NCI-H1105 treated with DMSO at 0.1 percent for 48 hours (cell line): ENCODE measurements at places on chromosomes 11 and 22.

GRCh38 chr22:20214853-20215252 lies 53.3 kb downstream of the RTN4R start:
- DNase-seq: no peak

- no peak for DNase-seq
Observed at GRCh38 chr11:20160425-20161229, at the start of gene DBX1. Gene DBX1 (minus strand): TSS chr11:20160475. CDS start chr11:20160324, 151 bp downstream.

DNA sequence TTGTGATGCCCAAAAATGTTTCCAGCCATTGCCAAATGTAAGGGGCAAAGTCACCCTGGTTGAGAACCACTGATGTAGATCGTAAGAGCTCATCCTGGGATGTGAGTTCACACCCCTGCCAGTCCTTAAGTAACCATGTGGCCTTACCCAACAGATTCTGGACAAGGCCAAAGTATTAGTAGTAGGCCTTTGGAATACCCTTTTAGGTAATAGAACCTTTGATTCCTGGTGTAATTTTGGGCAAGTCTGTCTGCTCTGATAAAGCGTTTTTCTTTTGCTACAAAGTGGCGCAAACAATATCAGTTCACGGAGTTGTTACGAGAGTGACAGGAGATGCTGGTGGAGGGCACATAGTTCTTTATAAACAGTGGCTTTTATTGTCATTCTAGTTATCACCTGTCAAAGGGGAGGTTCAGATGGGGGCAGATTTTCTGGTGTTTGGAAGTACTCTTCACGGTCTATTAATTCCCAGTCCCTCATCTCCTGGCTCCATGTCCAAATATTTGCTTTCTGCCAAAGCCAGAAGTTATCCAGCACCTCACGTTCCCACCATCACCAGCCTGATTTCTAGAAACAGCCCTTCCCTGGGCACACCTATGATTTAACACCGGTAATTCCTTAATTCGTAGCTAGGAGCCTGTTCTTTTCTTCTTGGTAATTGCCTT lies 73.8 kb upstream of the CRYBB3 start:
- peak; percentile 85 for DNase-seq

DNA sequence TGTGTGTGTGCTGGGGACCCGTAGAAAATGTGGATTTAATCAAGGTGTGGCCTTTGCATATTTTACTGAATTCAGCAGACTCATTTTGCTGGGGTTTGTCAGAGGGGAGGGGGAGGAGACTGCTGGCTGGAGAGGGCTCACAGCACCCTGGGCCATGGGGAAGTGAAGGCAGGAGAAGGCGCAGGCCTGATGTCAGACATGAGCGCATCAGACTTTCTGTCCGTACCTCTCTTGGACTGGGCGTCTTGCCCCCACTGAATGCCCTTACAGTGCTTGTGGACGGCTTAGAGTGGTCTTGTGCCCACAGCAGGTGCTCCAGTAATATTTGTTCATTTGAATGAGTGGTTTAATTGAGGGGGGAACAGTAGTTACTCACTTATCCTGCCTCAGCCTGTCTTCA lies 75.2 kb downstream of the TEAD1 start:
- DNase-seq: peak; percentile 90

GRCh38 chr22:46250783-46251125 lies 661 bp upstream of the CDPF1 start:
- DNase-seq: no peak

DNA sequence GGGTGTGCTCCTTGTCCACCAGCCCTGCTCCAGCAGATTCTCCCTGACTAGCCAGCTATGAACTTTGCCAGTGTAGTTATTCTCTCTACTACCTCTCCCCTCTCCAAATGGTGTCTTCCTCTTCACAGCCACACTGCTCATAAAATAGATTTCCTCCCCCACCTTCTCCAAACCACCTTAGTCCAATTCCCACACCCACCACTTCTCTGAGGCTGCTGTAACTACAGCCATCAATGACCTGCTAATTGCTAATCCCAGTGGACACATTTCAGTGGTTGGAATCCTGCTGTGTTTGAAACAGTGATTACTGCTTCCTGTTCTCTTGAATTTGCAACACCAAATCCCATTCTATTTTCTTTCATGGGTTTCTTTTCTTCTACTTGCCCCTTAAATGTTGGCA lies 23.4 kb downstream of the SYT9 start:
- no peak for DNase-seq

DNA sequence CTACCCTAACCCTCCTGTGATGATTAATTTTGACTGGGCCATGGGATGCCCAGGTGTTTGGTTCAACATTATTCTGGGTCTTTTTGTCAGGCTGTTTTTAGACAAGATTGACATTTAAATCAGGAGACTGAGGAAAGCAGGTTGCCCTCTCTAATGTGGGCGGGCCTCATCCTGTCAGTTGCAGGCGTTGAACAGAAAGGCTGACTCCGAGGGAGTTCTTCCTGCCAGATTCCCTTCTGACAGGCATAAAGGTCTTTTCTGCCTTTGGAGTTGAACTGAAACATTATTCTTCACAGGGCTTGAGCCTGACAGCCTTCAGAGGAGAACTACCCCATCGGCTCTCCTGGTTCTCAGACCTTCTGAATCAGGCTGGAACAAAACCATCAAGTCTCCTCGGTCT lies 4.3 kb upstream of the PSMC3 start:
- DNase-seq: no peak

DNA sequence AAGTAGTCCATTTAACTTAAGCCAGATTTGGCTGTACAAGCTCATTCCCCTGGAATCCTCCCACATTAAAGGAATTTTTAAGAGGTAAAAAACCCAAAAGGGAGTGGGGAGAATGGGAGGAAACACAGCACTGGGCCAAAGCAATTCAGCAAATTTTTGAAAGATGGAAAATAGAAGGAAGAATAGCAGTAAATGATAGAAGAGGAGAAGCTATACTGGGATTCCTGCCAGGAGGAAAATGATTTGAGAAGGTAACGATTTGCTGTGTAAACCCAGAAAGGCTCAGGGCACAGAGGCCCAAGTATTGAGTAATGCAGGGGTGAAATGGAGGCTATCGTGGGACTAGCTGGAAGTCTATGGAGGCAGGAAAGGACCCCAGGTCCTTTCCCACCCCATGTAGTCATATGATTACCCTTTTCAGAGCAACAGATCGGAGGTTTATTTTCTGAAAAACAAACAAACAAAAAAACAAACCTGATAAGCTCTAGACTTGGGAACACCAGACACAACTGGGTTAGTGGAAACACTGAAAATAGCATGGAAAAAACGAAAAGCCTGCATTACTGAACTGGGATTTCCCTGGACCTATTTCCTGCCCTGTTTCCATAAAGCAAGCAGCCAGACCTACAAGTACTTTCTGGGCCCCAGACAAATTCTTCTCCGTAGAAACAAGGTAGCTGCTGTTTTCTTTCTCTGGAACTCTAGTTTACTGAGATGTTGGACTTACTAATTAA lies 140.0 kb downstream of the SWAP70 start:
- DNase-seq: no peak

- DNase-seq: no peak
Observed at GRCh38 chr11:82384308-82384707, 349.4 kb downstream of the FAM181B start.

GRCh38 chr11:75077316-75077715 lies 19.4 kb downstream of the OR2AT4 start:
- DNase-seq: no peak

DNA sequence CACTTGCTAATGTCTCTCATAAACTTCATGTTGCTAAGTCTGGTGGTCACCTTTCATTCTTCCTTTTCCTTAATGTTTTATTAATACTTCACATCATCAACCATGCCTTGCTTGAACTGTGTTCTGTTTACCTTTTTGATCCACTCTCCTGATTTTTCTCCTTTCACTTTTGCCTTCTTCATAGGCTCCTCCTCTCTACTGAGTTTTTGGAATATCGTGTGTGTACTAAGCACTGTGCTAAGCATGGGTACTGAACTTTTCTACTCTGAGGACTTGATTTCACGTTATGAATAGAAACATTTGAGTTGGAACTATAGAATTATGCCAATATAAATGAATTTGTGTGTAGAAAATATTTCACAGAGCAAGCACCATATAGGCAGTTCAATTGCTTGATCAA lies 90.6 kb downstream of the ATM start:
- DNase-seq: no peak

DNA sequence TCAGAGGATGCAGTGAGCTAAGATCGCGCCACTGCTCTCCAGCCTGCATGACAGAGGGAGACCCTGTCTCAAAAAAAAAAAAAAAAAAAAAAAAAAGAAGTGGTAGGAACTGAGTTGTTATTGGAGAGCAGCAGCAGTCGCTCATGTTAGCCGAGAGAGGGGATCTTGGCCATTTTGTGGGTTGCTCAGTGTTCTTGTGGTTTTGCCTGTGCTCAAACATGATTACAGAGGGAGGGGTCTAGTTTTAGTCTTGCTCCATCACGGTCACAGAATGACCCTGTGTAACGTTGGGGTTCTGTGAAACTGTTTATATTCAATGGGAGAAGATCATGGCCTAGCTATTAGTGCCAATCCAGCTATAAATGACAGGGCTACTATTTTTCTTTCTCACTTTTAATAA lies 1.9 kb downstream of the DPAGT1 start:
- no peak for DNase-seq

- DNase-seq: no peak
Observed at GRCh38 chr11:130042093-130042591, 27.6 kb upstream of the APLP2 start.

GRCh38 chr11:75939992-75940391 lies 125.0 kb downstream of the UVRAG start:
- DNase-seq: no peak

DNA sequence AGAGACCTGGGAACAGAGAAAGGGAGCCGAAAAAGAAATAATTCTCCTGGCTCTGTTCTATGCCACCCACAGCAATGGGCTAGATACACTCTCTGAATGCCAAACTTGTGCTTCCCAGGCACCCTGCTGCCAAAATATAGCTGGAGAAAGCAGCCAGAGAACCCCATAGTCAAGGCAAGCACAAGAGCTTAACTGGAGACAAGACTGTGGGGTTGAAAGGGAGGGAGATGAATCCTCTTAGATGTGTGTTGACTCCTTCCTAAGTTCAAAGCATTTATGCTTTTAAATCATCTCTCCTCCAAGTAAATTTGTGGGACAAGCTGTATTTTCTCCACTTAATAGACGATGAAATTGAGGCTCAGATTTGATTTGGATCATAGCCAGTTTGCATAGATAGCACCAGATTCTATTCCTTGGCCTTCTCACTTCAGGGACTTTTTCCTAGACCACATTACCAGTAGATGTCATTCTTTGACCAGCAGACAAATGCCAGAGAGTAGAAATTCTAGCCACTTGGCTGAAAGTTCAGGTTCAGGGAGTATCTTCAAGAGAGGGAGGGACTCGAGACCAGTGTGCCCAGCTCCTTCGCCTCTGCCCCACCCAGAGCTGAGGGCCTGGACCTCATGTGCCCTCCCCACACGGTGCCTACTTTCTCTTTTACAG lies 16.5 kb upstream of the ETS1 start:
- peak; percentile 19 for DNase-seq

- no peak for DNase-seq
Observed at GRCh38 chr11:11806586-11806985, 35.2 kb upstream of the USP47 start.

GRCh38 chr11:24949406-24949805 lies 452.6 kb downstream of the LUZP2 start:
- DNase-seq: no peak

DNA sequence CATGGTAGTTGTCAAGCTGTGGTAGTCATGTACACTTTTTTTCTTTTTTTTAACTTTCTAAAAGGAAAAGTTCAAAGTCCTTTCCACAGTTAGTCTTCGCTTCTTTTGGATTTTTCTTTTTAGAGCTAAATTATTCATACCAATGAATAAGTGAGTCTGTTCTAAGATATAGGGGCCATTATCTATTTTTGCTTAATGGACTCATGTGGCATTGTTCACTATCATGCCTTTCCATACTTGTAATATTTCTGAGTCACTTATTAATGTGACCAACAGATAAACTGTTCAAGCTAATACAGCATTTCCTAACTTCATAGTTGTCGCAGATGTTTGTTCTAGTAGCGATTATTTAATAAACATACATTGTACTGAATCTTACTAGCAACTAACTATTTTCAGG lies 8.0 kb upstream of the B3GNT6 start:
- DNase-seq: no peak

DNA sequence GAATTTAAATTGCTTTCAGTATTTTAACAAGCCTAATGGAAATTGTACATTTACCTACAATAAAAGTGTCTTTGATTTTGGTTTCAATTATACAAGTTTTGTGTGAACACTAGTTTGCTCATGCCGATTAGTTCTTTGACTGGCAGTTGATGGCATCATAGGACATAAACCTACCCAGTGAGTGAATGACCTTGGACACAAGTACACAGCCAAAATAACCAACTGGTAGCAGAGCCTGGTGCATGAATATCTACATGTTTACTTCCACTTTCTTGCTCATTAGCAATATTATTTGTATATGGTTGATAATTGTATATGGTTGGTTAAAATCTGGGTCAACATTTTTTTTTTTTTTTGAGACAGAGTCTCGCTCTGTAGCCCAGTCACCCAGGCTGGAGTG lies 37.8 kb downstream of the STIM1 start:
- DNase-seq: no peak

DNA sequence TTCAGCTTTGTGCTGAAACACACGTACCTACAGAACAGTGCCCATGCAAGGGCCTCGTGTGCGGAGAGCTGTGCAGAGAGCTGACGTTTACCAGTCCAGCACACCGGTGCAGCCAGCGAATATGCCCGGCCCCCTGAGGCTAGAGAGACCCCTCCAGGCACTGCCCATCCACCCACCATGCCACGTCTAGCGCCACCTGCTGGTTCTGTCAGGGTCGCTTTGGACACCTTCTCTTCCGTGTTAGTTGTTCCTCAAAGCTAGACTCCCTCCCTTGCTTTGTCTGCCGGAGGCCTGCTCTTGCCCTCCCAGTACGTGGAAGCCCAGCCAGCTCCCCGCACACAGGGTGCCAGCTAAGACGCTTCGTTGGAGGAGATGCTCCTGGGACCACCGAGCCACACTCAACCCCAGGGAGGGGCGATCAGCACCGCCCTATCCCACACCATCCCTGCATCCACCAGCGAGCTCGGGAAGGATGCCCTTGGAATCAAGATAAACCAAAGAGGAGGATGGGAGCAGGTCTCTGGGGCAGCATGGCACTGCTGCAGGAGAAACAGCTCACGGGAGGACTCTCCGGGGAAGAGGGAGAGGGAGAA lies 43.4 kb downstream of the CPT1A start:
- DNase-seq: no peak

DNA sequence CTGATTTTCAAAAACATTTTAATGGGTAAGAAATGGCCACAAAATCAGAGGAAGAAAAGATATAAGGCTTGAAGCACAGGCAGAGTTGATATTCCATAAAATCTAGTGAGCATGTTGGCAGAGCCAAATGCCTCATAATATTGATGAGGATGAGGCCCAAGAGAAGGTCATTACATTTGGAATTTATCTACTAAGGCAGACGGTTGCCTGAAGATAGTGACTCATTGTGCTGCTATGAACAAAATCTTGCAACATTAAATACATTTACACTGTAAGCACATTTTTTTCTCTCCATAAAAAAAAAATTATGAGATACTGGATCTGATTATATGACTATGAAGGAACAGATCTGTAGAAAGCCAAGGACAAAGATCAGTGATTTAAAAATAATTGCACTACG lies 881.4 kb upstream of the CHORDC1 start:
- no peak for DNase-seq
